ENCODE measurements at places on chromosomes 12 and 14. TPM values are rescaled to one million over a fixed set of nuclear protein-coding genes. Genes with fewer than 3 reads are reported as not detected.

GRCh38 chr14:90427848-90428426, 31.1 kb downstream of the CALM1 start:
- H3K4me3 ChIP-seq = no peak overlapping the region
- H3K27me3 ChIP-seq = no peaks in the 10 kb centered on the region
- peaks cover 8% of the 10 kb centered on the region for H3K4me1 ChIP-seq

The ANKS1B gene
- total RNA-seq = 5.3 TPM

- H3K4me3 ChIP-seq = peak overlapping the region; percentile 71
- H3K27ac ChIP-seq = peak overlapping the region; percentile 100
- peaks cover 22% of the 10 kb centered on the region for H3K4me1 ChIP-seq
- DNase-seq = no peak
- peaks cover 27% of the 10 kb centered on the region for H3K36me3 ChIP-seq
- no peaks in the 10 kb centered on the region for H3K27me3 ChIP-seq
Measured at GRCh38 chr12:121804417-121805111, 755 bp downstream of the SETD1B start.

The PGF gene
- total RNA-seq = 4.7 TPM

DNA sequence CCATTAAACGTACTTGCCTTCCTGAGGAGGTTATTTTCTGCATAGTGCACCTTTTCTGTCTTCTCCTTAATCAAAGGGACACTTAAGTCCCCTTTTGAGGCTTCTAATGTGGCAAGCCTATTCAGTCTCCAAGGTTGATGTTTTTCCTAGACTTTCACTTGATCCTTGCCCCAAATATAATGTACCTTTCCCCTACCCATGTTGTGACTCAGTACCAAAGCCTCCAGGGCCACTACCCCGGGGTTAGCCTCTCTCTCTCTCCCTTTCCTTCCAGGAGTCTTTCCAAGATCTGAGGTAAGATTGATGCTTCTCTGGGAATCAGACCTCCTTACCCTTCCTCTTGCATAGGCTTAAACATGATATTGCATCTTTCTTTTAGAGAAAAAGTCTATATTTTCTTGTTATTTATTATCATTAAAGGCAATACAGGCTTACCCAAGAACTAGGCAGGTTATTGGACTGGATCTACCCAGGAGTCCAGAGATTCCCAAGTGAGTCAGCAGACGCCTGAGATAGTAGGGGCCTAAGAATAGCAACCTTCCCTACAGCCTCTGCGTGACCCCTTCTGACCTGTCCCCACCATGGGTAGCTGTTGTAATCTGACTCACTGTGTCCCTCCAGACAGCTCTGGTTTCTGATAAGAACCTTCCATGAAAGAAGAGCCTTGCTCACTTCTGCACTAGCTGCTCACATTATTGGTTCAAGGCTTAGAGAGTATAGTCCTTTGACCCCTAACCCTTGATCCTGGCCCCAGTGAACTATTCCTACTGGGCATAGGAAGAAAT, 172.9 kb downstream of the ZFP36L1 start:
- no peaks in the 10 kb centered on the region for H3K4me1 ChIP-seq
- DNase-seq = no peak
- no peak overlapping the region for H3K27ac ChIP-seq

- no peaks in the 10 kb centered on the region for H3K27me3 ChIP-seq
- H3K36me3 ChIP-seq = no peaks in the 10 kb centered on the region
- H3K4me3 ChIP-seq = no peak overlapping the region
- no peak for DNase-seq
- no peaks in the 10 kb centered on the region for H3K4me1 ChIP-seq
- H3K27ac ChIP-seq = no peak overlapping the region
Measured at GRCh38 chr14:79018836-79019235, 848.7 kb downstream of the NRXN3 start.

The KLHDC1 gene
- total RNA-seq = 7.6 TPM

DNA sequence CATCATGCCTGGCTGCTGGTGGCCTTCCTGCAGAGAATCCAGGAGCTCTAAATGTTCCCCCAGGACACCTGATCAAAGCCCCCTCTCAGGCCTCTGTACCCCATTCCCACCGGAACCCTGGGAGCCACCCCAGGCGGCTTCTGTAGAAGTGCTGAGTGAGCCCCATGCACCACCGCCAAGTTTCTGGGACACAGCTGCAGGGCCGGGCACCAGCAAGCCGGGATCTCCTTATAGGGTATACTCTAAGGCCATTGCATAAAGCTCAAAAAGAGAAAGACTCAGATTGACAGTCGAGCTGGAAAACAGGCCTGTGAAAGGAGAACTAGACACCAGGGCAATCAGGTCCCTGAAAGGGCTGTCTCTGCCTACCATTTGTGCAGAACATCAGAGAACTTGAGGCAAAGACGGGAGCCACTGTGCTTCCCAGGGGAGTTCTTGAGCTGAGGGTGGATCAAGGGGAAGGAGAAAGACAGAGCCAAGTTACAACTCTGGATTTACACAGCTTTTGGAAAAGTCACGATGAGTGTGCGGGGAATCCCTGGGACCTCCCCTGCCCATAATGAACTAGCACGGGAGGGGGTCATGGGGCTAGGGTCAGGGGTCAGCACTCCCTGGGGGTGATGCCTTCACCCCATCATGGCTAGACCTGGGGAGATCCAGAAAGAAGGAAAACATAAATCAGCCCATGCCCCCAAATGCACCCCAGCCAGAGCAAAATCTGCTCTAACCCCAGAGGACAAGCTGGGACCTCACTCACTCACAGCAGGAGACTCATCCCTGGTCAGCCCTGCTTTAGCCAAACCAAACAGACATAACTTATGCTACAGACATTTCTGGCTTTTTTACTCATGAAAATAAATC, 51.1 kb downstream of the ITPK1 start:
- no peak overlapping the region for H3K27ac ChIP-seq
- H3K4me3 ChIP-seq = no peak overlapping the region
- H3K27me3 ChIP-seq = no peaks in the 10 kb centered on the region

All from upper lobe of right lung (tissue), 1 donor.